ENCODE measurements at places on chromosomes 3 and 15.

GRCh38 chr15:85381850-85382751 lies 1.7 kb downstream of the AKAP13 start:
- DNase-seq, result no peak

DNA sequence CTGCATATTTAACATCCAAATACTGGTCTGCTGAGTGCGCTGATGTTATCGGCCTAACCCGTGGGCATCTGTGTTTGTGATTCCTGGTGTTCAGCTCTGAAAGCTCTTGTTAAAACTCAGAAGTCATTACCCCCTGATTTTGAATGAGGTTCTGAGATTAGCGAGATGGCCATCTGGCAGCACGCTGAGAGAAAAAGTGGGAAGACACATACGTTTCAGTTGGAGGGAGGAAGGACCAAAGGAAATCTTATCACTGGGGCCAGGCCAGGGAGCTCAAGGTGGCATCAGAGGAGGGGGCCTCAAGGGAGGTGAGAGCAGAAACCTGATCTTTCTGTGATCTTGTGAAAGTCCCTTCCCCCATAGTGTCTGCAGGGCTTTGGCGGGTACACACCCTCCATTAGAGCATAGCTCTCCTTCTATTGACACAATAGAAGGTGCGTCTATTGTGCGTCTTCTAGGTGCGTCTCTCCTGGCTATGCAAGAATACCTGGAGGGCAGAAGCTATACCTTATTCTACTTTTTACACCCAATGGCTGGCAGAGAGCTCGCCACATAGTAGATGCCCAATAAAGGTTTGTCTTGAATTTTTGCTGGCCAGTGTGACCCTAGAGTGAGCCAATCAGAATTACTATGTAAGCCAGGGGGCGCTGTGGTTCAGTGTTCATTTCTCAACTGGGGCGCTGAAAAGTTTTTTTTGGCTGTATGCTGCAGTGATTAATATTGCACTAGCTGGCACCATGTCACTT lies 182.4 kb downstream of the SHQ1 start:
- peak; percentile 68 for DNase-seq

DNA sequence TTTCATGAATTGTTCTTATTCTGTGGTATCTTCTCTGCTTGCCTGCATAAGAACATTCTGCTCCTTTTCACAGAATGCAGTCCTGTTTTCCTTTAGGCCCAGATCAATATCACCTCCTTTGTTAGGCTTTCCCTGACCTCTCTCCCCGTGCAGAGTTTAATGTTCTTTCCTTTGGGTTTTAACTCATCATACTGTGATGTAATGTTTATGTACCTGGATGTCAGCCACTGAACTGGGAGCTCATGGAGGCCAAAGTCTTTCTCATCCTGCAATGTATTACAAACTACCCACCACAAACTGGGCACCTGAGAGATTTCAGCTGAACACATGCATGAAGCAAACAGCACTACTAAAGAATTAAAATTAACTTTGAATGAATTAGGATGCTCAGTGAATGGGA lies 192.8 kb upstream of the RORA start:
- no peak for DNase-seq

- DNase-seq, result no peak
Observed at GRCh38 chr3:186088335-186088734, 20.6 kb downstream of the ETV5 start.

DNA sequence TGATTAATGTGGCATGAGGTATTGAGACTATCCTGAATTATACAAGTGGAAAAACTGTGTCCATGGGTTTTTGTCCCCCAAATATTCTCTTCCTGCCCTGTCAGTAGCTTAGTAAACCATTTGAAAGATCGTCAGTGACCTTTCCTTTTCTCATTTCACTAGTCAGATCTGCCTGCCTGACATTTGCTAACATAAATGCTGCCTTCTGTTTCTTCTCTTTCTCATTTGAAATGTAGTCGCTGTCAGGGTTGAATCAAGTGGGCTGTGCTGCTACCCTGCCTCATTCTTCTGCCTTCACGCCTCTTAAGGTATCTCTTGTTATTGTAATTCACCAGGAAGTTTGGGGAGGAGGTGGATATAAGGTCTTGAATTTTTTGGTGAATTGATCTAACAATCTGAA lies 67.5 kb downstream of the LRCH3 start:
- no peak for DNase-seq

DNA sequence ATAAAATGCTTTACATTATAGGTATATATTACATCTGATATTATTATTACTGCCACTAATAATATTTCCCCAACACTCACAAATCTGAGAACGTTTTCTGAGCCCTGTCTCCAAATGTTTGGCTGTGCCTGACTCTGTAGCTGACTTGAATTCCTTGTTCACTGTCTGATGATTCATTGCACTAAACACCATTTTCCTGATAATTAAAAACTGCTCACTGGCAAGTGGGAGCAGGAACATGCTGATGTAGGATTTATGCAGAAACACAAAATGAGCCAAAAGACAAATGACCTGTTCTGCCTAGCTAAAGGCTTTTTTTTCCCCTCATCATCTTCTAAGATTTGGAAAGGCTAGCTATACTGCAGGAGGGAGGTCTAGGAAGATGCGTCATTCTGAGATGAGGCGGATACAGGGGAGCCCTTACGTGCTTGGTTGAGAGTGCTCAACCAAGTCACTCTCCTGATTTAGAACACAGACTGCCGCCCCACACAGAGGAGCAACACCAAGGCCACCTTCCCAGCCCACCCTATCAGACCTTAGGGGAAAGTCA lies 380.7 kb downstream of the EPHB1 start:
- no peak for DNase-seq

- no peak for DNase-seq
Observed at GRCh38 chr15:23083115-23083514, 43.7 kb upstream of the TUBGCP5 start.

GRCh38 chr15:101237251-101237650 lies 14.6 kb downstream of the CHSY1 start:
- no peak for DNase-seq

- no peak for DNase-seq
Observed at GRCh38 chr3:186382217-186382885, 20.3 kb upstream of the DGKG start.

DNA sequence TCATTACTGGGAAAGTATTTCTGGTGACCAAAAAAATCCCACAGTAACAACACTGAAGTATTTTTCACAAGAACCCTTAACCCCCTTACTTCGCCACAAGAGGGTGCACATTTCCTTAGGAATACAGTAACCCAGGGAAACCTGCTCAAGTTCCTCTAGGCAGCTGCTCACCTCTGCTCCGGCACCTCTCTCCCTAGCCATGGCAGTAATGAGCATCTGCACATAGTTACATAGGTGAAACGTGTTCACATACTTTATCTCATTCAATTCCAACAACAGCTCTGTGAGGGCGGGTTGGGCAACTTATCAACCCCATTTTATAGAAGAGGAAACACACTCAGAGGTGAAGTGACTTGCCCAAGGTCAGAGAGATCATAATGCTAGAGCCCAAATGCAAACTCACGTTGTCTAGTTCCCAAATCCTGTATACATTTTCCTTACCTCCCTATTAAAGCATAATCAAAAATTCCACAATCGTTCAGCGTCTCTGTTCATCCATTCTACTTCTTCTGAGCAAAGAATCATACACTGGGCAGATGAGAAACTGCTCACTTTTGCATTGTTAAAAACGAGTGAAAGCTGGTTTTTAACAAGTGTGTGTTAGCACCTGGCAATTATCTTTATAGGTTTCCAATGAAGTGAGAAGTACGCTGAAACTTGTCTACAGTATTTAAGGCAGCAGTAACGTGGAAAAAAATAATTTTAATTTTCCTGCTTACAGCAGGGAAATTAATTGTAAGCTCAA lies 90.7 kb downstream of the IGF2BP2 start:
- peak; percentile 10 for DNase-seq

- no peak for DNase-seq
Observed at GRCh38 chr3:167350245-167350862, 29.7 kb downstream of the ZBBX start.

DNA sequence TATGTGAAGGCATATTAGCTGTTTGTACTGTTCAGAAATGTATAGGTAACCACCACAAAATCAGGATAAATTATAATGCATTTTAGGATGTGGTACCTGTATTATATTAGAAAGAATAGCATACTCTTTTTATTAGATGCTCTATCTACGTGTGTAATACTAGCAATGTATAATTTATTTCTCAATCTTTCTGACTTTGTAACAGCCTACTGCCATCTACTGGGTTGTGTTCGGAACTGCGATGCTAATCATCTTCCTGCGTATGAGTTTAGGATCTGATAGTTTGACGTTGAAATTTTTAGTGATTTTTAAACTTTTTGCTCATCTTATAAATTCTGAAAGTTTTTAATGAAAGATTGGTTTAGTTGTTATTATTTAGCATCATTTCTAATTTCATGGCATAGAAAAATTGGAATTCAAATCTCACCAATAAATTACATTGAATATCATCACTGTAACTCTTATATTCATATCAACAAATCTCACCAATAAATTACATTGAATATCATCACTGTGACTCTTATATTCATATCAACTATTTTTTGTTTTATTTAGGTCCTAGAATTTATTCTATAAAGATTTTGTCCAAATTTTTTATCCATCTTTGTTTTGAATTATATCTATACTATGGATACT lies 322.7 kb upstream of the ZNF717 start:
- DNase-seq, result no peak

DNA sequence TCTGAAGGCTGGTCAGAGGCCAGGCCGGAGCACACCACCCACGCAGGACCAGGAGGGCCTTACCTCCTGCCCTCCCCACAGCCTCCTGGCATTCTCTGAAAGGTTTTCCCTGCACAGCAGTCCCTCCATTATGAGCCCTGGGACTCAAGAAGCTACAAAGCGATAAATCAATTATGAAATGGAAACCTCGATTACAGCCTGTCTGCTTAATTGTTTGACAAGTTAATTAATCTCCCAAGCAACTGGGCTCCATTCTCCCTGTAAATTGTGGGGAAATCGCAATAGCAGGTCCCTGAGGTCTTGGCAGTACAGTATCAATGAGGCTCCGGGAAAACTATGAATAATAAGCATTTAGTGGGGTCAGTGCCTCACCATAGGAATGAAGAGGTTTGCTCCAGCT lies 683.5 kb downstream of the NTRK3 start:
- no peak for DNase-seq

- DNase-seq, result no peak
Observed at GRCh38 chr3:51709004-51709420, 2.1 kb downstream of the GRM2 start.

- no peak for DNase-seq
Observed at GRCh38 chr15:41047474-41047873, 68.6 kb downstream of the INO80 start.

DNA sequence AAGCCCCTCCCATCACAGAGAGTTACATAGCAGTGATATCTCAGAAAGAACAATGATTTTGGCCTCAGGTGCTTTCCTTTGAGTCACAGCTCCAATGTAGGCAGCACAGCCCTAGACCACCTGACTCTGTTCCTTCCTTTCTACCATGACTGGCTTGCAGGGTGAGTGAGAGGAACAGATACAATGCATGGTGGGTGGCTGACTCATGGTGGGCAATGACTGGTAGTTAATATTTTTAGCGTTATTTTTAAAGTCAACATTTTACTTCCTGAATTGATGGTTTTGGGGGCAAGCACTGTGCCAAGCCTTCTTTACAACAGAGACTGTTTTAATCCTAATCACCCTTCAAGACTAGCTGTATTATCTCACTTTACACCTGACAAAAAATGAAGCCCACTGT lies 32.8 kb upstream of the ST3GAL6 start:
- peak; percentile 18 for DNase-seq

DNA sequence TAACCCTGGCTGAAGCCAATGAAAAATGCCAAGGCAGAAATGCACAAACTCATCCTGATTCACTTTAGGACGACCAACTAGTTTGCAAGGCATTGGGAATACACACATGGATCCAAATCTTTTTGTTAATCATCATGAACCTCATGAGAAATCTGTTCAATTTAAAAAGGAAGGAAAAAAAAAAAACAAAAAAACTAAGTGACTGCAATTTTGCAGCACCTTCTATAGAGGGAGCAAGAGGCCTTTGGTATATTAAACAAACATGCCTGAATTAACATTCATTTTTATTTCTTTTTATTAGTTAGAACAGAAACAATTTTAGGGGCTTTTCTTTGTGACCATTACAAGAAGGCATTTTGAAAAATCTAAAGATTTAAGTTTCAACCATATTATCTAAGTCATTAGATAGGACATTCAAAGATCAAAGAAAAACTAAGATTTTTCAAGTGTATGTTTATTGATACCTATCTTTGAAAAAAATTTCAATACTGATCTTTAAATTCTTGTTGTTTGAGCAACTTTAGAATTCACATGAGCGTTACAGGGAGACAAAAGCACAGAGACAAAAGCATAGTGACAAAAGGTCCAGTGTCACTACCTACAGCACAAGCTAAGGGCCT lies 182.4 kb downstream of the CBLB start:
- no peak for DNase-seq

Data from stimulated activated naive CD8-positive, alpha-beta T cell treated with anti-CD3 and anti-CD28 coated beads, Interleukin-15, Interleukin-2, amounts not matched to agents 100 U/mL and 50 U/mL, for 24 hours (primary cell).